ENCODE measurements at places on chromosomes 2 and 18.

DNA sequence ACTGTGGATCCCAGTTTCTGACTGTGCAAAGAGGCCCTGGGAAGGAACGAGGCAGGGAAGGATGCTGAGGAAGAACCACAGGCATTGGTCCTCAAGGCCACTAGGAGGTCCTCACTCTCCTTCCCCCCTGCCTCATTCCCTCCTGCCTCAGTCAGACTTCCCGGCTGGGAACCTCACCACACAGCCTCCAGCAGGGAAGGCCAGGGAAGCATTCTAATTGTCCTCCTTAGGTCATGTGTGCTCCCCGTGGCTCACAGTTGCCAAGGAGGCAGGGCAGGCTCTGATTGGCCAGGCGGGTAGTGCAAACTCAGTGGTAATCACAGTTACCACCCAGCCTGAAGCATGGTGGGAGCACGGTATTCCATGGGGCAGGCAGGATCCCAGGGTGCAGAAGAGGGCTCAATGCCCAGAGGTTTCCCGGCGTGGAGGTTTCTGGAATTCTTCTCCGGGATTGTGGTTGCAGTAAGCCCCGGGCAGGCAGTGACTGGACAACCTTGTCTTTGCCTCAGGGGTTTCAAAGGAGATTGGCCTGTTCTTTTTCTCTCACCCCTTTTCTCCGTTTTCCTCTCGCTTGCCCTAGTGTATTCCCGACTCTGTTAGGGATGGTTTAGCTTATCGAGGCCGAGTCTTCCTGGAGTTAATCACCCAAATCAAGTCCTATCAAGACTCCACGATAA, 27.1 kb downstream of the FER1L5 start:
- no peak for DNase-seq

- DNase-seq, result no peak
These were observed 50.6 kb downstream of the PARD6G start for GRCh38 chr18:80196528-80197320.

GRCh38 chr2:61090386-61090921, 24.8 kb downstream of the SANBR start:
- no peak for DNase-seq

DNA sequence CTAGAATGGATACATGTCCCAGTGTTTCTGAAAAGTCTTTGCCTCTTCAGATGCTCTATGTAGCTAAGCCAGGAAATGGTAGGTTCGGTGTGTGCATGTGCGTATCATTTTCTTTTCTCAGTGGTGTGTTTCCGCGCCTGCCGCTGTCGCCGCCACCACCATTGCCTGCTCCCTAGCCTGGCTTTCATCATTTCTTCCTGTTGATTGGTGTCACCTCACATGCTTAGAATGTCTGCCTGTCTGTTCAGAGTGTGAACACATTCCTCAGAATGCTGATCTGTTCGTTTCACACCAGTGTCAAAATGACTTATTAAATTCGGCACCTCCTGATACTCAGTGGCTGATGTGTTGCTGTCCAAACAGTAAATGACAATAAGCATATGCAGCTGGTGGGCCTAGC, 255.2 kb upstream of the SPRED2 start:
- DNase-seq, result no peak

DNA sequence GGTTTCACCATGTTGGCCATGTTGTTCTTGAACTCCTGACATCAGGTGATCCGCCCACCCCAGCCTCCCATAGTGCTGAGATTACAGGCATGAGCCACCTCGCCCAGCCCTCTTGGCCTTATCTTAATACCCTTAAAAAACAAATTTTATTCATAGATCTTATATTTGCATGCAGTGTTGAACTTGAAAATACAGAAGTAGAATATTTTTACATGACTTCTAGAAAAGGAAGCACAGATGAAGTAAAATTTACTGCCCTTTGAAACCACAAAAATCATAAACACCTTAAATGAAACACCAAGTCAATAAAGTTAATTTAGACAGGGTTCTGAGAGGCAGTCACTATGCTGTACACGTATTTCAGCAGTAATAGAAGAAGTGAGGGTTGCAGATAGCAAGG, 145.7 kb downstream of the CERS6 start:
- DNase-seq, result no peak

GRCh38 chr18:77023102-77023782, 109.3 kb downstream of the MBP start:
- no peak for DNase-seq

- no peak for DNase-seq
These were observed 149.9 kb downstream of the RDH14 start for GRCh38 chr2:18410543-18410942.

DNA sequence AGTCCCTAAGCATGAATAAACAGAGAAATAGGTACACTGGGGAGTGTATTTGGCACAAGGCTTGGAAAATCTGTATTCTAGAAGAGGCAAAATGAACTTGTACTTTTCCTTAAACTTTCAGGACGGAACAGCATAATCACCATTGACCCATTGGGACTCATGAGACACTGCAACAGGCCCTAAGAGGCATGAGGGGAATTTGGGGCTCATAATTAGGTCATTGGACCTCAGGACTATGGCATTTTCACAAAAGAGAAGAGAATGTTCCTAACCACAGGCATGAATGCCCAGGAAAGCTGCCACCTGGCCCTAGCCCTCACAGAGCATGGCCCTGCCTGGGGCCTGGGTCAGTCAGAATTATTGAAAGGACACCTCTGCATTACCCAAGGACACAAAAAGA, 67.9 kb upstream of the PIK3C3 start:
- no peak for DNase-seq

GRCh38 chr18:55095584-55095983, 136.3 kb upstream of the CCDC68 start:
- no peak for DNase-seq

DNA sequence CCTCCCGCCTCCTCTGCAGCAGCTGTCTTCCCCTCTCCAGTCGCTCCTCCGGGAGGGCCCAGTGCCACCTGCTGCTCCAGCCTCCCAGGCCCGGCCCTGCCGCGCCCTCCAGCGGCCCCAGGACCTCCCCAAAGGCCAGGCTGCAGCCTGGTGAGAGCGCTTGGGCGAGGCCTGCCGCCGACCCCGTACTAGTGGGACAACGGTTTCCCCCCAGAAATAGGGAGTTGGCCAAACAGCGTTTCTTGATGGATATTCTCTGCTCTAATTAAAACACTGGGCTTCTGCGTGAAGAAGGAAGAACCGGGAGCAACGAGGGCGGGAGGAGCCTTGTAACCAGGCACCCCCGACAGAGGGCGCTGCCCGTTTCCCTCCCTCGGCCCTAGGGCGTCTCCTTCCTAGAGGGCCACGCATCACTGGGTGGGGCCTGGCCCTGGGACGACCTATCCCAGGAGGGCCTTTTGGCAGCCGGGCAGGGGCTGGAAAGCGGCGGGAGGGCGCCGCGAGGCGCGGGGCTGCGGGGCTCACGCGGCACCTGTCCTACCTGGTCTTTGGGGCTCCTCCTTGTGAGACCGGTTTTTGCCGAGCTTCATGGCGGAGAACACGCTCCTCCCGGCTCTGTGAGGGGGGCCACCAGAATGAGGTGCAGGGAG, 25.4 kb upstream of the OTOF start:
- peak; percentile 58 for DNase-seq
